ENCODE measurements at places on chromosomes 5 and 9.
A peak's percentile ranks its signal among the peaks of the same experiment; 100 is the strongest.

DNA sequence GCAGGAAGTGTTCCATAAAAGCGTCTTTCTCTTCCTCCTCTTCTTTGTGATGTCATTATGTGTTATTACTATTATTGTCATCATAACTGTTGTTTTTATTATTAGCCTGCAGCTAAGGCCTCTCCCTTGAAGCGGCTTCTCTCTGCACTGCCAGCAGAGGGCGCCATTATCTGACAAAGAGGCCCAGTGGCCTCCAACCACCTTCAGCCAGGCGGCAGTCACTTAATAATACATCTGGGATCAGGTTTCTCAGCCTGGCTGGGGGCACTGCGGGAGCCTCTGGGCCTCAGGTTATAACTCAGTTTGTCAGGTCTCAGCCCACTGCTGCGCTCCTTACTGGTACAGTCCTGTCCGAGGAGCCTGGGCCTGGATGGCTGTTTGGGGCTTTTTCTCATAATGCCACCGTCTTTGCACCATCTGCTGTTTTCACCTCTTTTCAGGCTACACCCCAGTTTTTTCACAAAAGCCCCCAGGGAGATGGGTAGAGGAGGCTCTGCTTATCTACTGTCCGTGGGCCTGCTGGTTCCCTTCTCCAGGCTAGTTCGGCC, 281.9 kb downstream of the NSG2 start:
- peak; percentile 67 for DNase-seq

- DNase-seq = no peak
These were observed 85.0 kb downstream of the FSTL4 start for GRCh38 chr5:133527311-133527710.

- DNase-seq = no peak
These were observed 6.1 kb downstream of the FGF1 start for GRCh38 chr5:142679744-142680143.

DNA sequence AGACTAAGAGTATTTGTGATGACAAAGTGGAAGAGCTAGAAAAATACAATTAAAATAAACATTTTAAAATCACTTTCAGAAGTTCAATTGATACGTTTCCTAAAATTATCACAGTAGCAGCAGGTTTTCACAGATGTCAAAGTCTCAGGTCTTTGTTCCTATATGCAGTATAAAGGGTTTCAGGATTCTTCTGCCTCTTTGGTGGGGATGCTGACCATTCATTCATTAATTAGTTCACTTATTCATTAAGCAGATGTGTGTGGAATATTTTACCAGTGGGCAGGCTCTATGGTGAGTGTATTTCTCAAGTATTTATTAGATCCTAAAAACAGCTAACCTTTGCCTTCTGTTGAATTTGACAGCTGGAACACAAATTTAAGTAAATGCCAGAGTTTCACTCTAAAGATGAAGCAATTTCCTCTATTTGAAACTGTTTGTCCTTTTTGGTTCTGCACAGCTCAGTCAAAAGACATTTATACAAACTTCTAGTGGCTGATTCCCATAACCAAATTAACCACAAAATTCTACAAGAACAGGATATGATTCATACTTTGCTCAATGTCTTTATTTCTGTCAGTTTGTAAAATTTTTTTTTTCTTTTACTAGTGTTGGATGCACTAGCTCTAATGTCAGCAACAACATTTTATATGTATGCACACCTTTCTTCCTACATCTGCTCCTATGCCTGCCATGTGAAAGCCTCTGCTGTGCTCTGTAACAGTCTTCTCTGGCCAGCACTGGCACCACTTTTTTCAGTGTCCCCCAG, 75.9 kb upstream of the PRR16 start:
- no peak for DNase-seq

GRCh38 chr9:133394687-133395271, 18.6 kb downstream of the STKLD1 start:
- no peak for DNase-seq

- no peak for DNase-seq
These were observed 341.4 kb downstream of the ARHGEF28 start for GRCh38 chr5:73967347-73967746.

DNA sequence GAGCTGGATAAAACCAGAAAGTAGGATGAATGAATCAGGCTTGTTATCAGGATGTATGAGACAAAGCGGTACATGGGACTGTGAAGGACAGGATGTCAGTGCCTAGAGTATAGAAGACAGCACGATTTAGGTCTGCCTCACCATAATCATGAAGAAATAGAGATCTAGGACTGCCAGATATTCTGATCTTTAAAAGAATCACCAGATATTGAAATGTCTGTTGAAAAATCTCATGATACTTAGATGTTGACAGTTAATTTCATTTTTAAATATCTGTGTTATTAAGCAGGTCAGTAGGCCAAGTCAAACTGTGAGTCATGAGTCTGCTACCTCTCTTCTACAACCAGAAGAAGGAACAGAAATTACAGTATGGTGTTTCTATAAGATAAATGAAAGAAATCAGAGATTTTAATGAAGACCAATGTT, 65.0 kb downstream of the ST8SIA4 start:
- DNase-seq = no peak

DNA sequence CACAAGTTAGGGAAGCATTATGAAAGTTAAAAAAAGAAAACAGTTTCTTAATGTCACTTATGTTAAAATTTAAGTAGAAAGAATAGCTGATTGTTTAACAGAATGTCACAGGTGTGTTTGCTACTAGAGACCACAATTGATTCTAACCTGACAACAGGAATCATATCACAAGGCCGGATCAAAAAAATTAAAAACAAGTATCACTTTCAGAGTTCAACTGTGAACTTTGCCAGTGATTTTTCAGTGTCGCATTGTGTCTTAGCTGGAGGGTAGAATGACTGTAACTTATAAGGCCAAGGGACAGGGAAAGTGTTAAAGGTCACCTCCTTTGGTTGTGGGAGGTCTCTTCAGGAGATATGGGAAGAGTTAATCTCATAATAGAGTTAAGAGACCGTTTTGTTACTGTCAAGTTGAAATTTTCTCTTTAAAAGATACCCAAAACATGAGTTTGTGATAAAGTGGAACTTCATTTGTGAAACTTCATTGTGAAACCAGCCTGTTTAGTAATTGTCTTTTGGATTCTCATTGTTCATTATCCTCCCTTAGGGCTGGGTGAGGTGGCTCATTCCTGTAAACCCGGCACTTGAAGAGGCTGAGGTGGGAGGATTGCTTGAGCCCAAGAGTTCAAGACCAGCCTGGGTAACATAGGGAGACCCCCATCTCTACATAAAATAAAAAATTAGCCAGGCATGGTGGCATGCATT, 40.9 kb downstream of the CPEB4 start:
- DNase-seq = no peak

GRCh38 chr5:14250084-14250695, 107.0 kb downstream of the TRIO start:
- DNase-seq = peak; percentile 97

GRCh38 chr5:120062515-120062917, 401.6 kb upstream of the PRR16 start:
- no peak for DNase-seq

GRCh38 chr9:126509718-126510117, 104.0 kb upstream of the LMX1B start:
- DNase-seq = no peak

DNA sequence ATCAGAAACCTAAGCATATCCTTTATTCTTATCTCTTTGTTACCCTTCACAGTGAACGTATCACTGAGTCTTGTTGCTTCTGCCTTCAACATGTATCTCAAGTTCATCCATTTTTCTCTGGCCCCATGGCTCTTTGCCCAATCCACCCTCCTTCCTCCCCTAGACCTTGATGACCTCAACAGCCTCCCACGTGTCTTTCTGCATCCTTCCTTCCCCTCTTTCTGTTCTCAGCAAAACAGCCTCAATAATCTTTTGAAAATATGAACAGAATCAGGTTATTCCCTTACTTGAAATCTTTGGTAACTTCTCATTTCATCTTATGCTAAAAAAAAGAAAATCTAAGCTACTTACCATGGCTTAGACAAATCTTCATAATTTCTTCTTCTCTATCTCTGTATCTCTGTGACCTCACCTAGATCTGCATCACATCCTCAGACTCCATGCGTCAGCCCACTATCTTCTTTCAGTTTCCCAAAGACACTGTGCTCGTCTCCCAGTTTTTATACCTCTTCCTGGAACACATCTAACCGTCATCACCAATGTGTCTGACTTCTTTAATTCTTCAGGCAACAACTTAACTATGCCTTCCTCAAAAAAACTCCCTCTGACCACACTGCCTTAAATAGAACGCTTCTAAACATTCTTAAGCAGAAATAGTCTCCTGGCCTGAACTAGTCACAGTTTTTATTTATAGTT, 208.0 kb downstream of the PARP8 start:
- DNase-seq = no peak

DNA sequence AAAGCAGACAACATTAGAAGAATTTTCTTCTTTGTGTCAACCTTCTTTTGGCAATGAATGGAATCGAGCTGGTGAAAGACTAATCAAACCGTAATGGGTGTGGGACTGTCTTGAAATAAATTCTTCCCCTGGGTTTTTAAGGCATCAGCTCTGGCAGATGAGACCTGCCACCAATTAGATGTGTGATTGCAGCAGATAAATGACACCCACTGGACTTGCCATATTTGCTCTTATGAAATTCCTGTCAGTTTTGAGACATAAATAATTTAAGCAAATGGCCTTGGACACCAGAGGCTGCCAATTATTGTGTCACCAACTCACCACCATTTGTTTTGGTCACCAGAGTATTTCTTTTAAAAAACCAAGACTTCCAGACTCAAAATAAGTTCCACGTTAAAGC, 135.9 kb upstream of the RGMB start:
- DNase-seq = no peak

DNA sequence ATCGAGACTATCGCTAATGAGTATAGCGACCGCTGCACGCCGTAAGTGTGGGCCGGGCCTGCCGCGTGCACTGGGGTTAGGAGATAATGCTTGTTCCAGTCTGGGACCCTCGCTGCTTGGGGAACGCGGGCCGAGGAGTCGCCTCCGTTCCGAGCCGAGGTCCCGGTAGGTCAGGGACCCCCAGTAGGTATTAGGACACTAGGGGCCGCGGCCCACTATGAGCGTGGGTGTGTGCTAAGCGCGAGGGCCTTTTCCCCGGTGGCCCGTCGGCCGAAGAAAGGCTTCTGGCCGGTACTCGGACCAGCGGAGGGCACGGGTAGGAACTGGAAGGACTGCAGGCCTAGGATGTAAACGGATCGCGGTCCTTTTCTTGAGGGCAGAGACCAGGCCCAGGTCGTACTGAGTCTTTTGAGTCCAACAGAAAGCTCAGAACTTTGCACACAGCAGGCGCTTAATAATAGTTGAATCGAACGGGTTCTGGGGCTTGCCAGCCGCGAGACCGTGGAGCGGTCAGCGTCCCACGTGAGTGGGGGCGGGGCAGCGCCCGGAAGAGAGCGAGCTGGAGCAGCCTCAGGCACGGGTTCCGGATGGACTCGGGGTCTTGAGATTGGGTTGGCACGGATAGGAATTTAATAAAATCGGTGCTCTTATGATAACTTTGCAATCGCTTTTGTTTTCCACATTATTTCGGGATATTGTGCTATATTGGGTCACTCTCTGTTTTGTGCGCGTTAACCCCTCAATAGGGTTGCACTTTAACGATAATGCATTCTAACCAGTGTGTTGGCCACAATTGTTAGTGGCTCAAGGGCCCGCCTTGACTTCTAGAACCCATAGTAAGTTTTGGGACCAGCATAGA, 733 bp downstream of the HSPA4 start:
- peak; percentile 41 for DNase-seq

GRCh38 chr9:32524892-32525708, 896 bp downstream of the RIGI start:
- no peak for DNase-seq

GRCh38 chr9:976258-976942, at the start of gene DMRT3:
TSS of gene DMRT3 (plus strand) at chr9:976655. CDS start at chr9:977002, 347 bp downstream.
- no peak for DNase-seq

DNA sequence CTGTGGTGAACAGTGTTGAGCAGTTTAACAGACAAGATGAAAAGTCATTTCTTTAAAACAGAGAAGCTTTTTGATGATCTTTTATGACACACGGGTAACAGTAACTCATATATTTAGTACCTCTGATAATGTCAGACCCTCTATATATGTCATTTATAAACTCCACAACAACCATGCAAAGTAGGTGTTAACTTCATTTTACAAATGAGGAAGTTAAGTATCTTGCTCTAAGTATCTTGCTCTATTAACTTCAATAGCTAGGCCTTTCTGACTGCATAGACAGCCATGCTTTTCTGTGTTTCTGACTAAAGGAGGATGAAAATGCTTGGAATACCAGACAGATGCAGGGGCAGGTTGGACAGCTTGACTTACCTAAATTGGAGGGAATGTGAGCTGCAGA, 1.8 kb downstream of the NUDT2 start:
- DNase-seq = no peak

GRCh38 chr9:93119953-93120845, 13.9 kb downstream of the NINJ1 start:
- peak; percentile 89 for DNase-seq

DNA sequence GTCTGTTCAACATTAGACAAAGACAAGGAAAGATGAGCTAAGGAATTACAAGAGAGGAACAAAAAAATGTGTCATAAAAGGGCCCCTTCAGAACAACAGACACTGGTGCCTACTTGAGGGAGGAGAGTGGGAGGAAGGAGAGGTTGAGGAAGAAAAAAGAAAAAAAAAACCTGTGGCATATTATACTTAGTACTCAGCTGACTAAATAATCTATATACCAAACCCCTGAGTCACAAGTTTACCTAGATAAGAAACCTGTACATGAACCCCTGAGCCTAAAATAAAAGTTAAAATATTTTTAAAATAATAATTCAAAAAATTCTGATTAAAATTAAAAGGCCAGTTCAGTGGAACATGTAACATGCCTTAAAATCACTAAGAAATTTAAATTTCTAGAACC, 107.3 kb downstream of the MTREX start:
- no peak for DNase-seq

- DNase-seq = peak; percentile 15
These were observed 475.7 kb upstream of the TNC start for GRCh38 chr9:115593587-115594091.

DNA sequence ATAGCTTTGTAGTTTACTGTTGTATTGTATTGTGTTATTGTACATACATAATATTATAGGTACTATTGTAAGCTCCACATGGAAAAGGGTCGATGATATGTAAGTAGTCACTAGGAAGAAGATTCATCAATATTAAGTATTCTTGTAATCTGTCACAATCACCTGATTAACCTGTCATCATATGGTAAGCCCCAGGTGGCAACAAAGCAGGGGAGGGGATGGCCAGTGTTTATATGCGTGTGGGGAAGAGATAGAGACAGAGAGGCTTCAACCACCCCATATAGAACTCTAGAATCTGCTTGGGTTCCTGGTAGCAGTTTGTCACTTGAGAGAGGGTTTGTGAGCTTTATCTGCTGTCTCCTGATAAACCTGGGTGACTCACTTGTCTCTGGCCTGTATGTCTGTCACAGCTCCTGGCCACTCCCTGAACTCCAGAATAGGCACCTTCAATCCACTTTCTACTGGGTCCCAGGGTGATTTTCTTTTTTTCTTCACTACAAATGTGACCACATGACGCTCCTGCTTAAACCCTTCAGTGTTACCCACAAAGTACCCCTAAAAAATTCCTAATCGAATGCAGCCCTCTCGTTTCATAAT, 48.9 kb upstream of the CPEB4 start:
- DNase-seq = no peak

GRCh38 chr9:24258626-24259025, 287.1 kb downstream of the IZUMO3 start:
- no peak for DNase-seq

- DNase-seq = no peak
These were observed 7.1 kb upstream of the PITX1 start for GRCh38 chr5:135041145-135041587.

GRCh38 chr5:12093586-12093985, 189.3 kb upstream of the CTNND2 start:
- DNase-seq = no peak

Data from SHP77 (cell line).